ENCODE measurements at places on chromosomes 4 and X.

GRCh38 chr4:52574036-52574435 is 85.1 kb downstream of the USP46 start:
- DNase-seq: no peak

DNA sequence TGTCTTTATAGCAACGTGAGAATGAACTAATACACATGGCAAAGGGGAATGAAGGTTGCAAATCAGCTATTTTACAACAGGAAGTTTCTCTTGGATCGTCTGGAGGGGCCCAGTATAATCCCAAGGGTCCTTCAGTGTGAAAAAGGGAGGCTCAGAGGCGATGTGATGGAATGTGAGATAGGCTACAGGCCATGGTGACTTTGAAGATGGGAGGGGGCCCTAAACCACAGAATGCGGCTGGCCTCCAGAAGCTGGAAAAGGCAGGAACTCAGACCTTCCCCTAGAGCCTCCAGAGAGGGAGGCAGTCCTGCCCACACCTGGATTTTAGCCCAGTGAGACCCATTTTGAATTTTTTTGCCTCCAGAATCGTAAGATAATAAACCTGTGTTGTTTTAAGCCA is 69.4 kb upstream of the PGM2 start:
- no peak for DNase-seq

DNA sequence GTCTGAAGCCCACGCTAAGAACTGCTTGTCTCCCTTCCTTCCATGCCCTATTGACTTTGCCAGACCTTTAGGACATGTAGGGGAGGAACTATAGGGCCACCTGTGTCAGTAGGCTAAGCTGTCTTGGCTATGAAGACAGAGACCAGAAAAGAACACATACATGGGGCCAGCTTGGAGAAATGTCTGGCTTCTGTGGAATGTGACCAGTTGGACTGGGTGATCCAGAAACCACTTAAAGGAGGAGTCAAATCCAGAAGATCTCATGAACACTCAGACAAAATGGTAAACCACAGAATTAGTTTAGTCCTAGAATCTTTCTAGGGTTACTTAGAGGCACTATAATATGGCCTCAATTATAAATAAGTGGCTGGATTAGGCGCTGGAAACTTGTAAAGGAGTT is 42.0 kb downstream of the PHKA2 start:
- DNase-seq: no peak

DNA sequence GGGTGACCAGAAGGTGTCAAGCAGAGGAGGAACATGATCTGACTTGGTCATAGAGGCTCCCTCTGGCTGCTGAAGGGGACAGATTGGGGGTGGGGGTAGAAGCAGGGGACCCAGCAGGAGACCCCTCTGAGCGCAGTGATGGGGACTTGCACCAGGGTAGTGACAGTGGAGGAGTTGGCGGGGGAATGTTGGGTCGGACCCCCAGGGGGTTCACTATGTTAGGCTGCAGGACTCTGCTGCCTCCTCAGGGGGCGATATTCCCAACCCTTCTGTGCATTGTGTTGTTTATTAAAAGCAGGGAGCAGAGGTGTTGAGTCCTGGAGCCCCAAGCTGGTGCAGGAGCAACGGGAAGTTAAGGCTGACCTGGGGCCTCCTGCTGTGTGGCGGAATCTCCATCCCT is 8.8 kb downstream of the WDR13 start:
- no peak for DNase-seq

- no peak for DNase-seq
These were observed 135.3 kb downstream of the SHROOM3 start for GRCh38 chr4:76570141-76570973.

GRCh38 chr4:72569719-72570235 is 756 bp upstream of the ADAMTS3 start:
- DNase-seq: no peak

DNA sequence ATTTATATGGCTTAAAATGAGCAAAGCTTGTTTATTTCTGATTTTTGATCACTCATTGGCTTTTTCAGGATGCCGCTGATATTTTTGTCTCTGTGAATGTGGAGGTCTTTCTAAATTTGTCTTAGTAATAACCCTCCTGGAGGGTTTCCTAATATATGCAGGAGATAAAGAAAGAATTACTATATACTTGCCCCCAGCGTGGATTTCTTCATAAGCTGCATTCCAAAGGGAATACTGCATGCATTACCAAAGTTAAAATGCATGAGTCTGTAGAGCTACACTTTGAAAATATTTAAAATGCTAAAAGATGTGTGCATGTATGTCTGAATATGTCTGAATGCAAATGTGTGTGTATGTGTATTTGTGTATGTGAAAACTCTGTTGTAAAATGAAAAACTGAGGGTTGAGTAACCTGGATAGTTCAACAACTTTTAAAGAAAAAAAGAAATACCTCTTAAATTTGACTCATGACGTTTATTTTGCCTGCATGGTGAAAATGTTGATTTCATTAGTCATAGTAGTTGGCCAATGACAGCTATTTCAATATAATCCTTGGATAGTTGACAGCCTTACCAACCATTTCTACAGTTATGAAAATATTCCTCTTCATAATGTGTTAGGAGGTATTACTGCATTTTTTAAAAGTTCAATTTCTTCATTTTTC is 113.2 kb upstream of the ZNF827 start:
- no peak for DNase-seq

DNA sequence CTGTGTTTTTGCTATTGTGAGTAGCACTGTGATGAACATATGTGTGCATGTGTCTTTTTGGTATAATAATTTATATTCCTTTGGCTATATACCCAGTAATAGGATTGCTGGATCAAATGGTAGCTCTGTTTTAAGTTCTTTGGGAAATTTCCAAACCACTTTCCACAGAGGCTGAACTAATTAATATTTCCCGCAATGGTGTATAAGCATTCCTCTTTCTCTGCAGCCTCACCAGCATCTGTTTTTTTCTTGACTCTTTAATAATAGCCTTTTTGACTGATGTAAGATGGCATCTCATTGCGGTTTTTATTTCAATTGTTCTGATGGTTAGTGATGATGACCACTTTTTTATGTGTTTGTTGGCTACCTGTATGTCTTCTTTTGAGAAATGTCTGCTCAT is 247.7 kb upstream of the NDST3 start:
- no peak for DNase-seq

DNA sequence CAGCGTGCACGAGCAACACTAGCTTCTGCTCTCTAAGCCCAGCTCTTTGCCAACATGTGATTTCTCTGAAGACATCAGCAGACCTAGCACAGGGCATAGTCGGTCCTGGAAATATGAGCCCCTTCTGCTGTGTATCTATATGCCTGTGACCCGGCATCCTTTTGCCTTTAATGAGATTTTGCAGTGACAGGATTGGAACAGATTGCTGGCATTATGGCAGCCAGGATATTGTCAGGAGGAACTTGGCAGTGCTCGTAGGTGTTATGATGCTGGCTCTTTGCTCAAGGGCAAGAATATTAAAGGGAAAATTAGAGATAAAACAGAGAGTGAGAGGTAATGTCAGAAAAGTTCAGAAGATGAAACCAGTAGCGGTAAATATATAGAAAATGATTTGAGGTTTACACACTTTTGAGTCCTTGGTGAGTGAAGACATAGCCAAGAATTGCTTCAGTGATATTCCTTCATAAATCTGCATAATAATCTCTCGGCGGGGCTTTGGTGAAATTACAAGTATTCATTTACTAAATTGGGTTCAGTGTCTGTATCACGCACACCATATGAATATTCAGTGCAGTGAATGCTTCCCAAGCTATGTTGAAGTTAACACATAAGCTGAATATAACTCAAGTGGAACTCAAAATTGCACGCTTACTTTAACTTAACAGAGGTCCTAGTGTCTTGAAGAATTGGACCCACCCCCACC is 502.1 kb upstream of the NR3C2 start:
- DNase-seq: no peak

- no peak for DNase-seq
These were observed 139.2 kb downstream of the NWD2 start for GRCh38 chr4:37383579-37384229.

- no peak for DNase-seq
These were observed 129.6 kb downstream of the IL1RAPL2 start for GRCh38 chrX:104695593-104695992.

GRCh38 chr4:165519591-165519990 is 140.8 kb downstream of the CPE start:
- no peak for DNase-seq

GRCh38 chrX:150257353-150258175 is 105.6 kb upstream of the MAMLD1 start:
- no peak for DNase-seq

GRCh38 chrX:122091571-122091970 is 1044.2 kb downstream of the GLUD2 start:
- DNase-seq: no peak

DNA sequence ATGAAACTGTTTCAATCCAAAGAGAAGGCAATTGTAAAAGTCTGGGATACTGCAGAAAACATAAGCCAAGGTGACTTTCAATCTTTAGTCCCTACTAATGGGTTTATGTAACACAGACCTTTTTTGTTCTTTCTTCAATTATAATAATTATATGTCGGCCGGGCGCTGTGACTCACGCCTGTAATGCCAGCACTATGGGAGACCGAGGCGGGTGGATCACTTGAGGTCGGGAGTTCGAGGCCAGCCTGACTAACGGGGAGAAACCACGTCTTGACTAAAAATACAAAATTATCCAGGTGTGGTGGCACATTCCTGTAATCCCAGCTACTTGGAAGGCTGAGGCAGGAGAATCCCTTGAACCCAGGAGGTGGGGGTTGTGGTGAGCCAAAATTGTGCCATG is 489.8 kb upstream of the CTSO start:
- no peak for DNase-seq

- peak; percentile 1 for DNase-seq
These were observed 547 bp downstream of the GUCY1A1 start for GRCh38 chr4:155667222-155667567.

- no peak for DNase-seq
These were observed 8.3 kb upstream of the SPP1 start for GRCh38 chr4:87967193-87967592.

DNA sequence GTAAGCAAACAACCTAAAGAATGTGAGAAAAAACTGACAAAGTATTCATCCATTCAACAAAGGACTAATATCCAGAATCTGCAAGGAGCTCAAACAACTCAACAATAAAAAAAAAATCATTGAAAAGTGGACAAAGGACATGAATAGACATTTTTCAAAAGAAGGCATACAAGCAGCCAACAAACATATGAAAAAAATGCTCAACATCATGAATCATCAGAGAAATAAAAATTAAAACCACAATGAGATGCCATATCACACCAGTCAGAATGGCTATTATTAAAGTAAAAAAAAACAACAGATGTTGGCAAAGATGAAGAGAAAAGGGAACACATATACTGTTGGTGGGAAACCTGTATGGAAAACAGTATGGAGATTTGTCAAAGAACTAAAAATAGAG is 120.7 kb upstream of the ADGRL3 start:
- DNase-seq: no peak

- no peak for DNase-seq
These were observed 95.7 kb upstream of the OTUD4 start for GRCh38 chr4:145276050-145276449.

Measured in stimulated activated CD4-positive, alpha-beta T cell treated with anti-CD3 and anti-CD28 coated beads, Interleukin-12 subunit alpha, Interleukin-12 subunit beta, amount 100 ng/mL, for 4 hours (primary cell).